ENCODE measurements at places on chromosomes 1 and 21.

- DNase-seq: no peak
Measured at GRCh38 chr1:152786077-152786476, at the start of gene LCE1E. Gene LCE1E, plus strand, starts transcription at chr1:152786257. Its CDS starts 1,043 bp downstream, at chr1:152787300.

- no peak for DNase-seq
Measured at GRCh38 chr1:85975912-85976371, 180.6 kb downstream of the COL24A1 start.

DNA sequence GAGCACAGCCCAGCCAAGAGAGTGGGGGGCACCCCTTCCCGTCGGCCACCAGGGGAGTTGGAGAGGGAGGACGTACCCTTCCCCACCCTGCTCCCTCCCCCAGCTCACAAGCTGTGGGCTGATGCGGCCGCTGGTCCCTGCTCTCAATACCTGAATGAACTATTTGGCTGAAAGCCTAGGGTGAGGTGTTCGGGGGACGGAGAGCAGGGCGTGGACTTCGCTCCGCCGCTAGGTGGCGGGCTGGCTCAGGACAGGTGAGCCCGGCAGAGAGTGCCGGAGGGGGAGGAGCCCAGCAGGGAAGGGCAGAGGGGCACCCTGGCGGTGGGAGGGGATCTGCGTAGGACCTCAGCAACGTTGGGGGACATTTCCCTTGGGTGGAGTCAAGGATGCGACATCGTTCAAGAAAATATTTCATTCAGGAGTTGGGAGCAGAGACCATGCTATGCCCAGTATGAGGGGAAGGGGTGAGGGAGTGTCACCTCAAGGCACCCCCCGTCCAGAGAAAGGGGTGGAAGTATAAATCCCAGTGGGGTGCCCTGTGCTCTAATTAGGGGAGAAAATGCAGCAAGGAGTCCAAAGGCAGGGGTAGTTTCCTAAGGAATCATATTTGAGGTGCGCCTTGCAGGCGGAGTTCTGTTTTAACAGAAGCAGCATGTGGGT, 12.0 kb upstream of the RHBG start:
- DNase-seq: peak; percentile 36

DNA sequence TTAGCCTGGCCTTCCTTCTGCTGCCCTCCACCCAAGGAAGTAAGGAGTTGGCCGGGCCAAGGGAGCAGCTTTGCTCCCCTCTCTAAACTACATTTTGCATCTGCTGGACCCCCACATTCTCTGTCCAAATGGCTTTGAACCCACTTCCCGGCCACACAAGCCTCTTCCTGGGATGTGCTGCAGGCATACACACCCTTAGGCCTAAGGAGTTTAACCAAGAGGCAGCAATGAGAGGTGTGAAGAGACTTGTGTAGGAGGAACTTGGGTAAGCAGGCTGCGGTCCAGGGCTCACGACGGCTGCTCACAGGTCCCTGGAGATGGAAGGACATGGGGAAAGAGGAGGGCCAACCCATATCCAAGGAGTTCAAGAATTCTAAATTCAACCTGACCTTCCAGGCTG, 196.7 kb upstream of the SGIP1 start:
- no peak for DNase-seq

DNA sequence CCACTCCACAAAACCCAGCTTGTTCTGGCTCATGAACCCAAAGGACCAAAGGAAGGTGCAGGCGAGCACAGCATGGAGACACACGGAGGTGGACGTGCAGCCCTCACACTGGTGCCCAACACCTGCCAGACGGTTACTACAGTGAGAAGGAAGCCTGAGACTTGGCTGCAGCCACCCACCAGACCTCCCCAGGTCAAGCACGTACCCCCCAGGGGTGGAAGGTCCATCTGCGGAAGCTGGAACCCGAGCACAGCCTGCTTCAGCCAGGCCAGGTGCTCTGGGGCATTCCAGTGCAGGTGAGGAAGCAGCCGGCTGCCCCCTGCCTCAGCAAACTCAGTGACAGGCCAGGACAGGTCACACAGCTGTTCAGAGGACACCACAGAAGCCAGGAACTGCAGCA, 16.0 kb upstream of the LSS start:
- no peak for DNase-seq

DNA sequence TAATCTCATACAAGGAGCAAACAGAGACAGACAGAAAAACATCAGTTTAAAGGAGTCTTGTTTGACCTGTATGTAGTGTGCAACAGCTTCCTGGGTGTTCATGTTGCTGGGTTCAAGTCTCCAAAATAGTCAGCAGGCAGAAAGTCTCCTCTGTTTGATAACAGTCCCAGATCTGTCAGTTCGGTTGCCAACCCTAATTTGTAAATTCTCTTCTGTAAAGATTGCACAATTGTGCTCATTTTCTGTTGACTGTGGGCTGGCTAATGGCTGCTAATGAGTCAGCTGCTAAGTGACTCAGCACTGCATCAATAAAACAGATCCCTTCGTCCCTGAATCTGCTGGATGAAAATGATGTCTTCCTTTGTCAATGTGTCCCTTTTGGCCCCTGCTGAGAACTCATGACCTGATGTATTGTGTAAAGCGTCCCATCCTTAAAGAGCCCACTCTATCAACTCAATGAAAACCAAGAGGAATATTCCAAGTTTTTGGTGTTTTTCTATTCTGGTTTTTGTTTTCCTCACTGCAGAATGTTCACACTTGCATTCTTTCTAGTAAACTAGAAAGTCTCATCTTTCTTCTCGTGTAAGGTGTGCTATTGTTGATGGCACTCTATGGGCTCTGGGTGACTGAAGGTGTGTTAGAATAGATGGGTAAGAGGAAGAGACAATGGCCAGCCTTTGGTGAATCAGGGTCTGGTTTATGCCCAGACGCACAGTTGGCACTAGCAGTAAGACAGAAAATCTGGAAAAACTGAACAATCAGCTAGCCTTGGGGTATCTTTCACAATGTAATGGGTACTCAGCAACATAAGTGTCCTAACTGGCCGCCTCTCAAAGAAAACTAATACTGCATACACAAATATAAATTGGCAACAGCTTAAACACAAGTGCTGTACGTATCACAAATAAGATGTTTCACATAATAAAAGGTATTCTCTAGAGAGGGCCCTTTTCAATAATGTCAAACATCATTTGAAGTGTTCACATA, 75.1 kb upstream of the SIPA1L2 start:
- DNase-seq: peak; percentile 40

DNA sequence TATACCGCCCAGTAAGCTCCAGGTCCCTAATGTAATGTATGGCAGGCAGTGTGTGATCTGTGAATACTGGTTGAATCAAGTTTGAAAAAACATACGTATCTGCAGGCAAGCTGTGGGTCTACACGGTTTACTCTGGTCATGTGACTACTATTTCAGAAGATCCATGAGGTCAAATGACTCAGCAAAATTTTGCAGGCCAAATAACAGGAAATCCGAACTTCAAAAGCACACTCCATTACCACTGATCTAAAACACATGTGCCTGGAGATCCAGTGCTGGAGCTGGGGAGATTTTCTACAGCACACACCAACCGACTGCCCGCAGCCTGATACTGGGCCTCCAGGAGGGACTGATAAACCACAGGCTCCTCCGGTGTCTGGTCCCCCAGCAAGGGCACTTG, 64.5 kb upstream of the SLC44A3 start:
- DNase-seq: no peak

GRCh38 chr1:28329395-28330153, 734 bp downstream of the MED18 start:
- DNase-seq: no peak

DNA sequence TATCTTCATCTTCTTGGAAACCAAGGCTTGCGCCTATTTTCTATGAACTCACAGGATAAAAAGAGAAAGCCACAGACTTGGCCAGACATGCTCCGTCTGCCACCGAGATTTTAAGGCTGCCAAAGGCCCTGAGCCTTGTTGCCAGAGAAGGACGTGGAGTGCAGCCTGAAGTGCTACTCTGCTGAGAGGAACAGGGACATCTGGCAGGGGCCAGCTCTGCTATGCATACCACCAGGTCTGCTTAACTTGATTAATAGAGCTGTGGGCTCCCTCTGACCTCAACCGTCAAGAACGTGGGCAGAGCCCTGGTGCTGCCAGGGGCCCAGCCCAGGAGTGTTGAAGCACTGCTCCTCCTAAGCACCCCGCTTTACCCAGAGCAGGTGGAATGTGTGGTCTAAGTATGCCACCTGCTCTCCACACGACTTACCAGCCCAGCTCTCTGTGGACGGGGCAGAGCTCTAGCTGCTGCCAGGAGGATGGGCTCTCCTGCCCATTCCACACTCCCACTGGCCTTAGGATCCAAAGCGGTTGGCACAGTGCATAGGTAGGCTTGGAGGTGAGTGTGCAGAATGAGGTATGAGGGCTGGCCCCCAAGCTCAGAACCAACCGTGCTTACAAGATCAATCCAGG, 10.6 kb downstream of the HCRTR1 start:
- DNase-seq: no peak

DNA sequence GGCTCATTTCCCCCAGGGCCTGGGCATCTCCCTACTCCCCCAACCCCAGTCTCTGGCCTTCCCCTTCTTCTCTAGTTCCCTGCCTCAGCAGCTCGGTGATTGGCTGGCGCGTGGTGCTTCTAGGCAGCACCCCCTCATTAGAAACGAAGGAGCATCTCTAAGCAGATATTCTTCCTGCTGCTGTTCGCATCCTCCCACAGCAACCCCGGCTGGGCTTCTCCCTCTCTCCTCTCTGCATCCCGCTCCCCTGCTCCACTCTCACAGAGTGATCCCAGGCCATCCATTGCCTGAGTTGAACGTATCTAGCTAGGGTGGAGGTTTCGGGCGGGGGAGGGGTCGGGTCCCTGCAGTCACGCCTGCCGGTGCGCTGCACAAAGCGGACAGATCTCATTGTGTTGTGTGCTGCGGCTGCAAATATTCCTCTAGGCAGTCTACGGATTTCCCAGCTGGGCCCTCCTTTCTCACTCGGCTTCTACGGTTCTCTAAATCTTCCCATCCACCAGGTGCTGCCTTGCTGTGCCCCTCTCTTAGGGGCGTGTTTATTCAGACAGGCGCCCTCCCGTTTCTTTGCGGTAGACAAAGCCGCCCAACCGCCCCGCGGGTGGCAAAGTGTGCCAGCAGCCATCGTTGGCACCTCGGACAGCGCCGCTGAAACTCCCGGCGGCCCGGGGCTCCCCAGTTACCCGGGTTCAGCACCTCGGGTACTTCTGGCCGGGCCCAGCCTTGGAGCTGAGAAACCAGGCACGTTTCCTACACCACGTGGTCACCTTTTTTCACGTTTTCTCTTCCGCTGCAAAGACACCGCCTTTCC, 2.2 kb downstream of the CACNA1E start:
- DNase-seq: peak; percentile 88

GRCh38 chr1:108830119-108831008, 26.5 kb downstream of the AKNAD1 start:
- no peak for DNase-seq

DNA sequence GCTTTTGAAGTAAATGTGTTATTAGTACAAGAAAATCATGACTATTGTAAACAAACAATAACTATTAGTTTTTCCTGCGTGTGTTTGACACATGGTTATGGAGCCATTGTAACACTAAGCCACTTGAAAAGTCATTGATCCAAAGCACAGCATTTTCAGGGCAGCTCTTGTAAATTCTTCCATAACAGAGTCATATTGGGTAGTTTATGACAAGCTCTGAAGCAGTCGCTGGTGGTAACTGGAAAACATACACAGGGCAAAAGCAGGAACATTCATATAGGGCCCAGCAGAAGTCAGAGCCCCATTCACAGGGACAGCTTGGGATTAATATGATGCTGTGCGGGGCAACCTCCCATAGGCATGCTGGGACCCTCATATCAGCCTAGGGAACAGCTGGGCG, 483.2 kb upstream of the PTBP2 start:
- no peak for DNase-seq

DNA sequence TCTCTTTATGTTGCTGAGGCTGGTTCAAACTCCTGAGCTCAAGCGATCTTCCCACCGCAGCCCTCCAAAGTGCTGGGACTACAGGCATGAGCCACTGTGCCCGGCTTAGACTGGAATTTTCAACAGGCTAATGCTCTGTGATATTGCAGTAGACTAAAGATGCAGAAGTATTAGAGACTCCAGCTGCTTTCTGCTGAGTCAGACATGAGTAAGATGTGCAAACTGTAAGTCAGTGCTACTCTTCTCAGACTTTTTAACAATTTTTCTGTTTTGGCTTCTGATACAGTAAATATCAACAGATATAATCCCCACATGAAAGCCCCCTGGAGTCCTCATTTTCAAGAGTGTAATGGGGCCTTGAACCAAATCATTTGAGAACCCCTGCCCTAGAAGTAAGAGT, 29.3 kb upstream of the NLRP3 start:
- no peak for DNase-seq

DNA sequence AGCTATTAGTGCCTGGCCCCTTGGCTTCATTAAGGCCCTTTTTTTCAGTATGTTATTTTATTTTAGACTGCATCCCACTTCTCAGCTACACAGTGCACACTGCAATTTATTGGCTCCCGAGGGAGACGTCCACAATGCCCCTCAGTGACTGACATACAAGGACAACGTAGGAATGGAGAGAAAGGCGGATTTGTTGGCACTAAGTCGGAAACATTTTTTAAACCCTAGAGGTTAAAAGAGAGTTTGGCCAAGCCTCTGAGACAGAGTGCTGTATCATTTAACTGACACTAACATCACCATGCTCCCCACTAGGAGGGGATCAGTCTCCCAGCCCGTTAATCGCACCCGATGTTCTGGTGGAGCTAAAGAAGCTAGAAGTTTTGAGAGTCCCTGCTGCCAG, 45.7 kb upstream of the FOXD3 start:
- peak; percentile 59 for DNase-seq

DNA sequence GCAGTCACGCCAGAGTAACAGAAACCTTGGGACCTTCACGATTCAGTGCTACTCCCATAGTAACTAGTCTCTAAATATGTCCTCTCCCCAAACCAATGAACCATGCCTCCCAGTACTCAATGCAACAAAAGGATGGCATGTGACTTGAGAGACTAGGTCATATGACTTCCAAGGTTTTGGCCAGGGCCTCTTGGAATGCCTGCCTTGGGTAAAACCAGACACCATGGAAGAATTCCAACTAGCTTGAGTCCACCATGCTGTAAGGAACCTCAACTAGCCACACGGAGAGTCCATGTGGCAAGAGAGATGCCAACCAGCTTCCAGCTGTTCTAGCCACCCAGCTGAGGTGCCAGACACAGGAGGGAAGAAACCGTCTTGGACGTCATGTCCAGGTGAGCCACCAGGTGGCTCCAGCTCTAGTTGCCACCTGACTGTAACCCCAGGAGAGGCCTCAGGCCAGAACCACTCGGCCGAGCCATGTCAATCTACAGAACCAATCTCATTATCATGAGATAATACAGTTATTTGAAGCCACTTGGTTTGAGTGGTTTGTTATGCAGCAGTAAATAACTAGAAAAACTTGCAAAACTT, 115.0 kb downstream of the SYF2 start:
- DNase-seq: no peak

Measured in retina (tissue), 1 donor.